NCI-H1048 (cell line): ENCODE measurements at places on chromosomes 2 and 18.

GRCh38 chr2:70133127-70133452 is 45.8 kb downstream of the PCBP1 start:
- no peak for DNase-seq

GRCh38 chr2:54773838-54774237 is 50.4 kb downstream of the EML6 start:
- DNase-seq, result no peak

GRCh38 chr2:171991027-171991426 is 8.7 kb upstream of the METAP1D start:
- no peak for DNase-seq

DNA sequence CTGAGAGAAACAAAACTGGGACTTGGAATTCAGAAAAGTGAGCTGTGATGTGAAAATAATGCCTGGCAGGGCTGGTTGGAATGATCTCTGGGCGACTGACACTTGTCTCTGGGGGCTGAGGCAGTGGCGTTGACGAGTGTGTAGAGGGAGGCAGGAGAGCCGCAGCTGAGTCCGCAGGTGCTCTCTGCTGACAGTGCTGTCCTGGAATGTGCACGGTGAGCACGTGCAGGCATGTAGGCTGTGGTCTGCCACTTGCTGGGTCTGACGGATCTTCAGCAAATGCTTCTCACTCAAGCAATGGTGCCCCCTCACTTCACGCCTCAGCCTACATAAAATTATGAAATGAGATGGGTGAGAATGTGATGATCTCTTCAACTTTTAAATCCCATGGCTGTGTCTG is 38.5 kb upstream of the ATP9B start:
- no peak for DNase-seq

DNA sequence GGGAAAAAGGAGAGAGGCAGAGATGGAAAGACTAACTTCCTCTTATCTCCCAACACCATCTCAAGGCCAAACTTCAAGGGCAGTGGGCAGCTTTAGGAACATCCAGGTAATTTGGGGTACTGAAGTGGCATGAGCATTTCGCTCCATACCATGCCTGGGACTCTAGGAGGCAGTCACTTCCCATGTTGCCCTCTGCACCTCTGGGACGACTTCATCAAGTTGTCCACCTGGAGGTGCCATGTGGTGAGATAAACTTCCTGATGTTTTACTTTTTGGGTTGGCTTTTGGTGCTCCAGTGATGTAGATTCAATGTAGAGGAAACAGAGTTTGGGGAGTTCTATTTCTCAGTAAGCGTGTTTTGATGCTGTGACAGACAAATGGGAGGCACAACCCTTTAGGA is 56.3 kb upstream of the UPP2 start:
- no peak for DNase-seq

DNA sequence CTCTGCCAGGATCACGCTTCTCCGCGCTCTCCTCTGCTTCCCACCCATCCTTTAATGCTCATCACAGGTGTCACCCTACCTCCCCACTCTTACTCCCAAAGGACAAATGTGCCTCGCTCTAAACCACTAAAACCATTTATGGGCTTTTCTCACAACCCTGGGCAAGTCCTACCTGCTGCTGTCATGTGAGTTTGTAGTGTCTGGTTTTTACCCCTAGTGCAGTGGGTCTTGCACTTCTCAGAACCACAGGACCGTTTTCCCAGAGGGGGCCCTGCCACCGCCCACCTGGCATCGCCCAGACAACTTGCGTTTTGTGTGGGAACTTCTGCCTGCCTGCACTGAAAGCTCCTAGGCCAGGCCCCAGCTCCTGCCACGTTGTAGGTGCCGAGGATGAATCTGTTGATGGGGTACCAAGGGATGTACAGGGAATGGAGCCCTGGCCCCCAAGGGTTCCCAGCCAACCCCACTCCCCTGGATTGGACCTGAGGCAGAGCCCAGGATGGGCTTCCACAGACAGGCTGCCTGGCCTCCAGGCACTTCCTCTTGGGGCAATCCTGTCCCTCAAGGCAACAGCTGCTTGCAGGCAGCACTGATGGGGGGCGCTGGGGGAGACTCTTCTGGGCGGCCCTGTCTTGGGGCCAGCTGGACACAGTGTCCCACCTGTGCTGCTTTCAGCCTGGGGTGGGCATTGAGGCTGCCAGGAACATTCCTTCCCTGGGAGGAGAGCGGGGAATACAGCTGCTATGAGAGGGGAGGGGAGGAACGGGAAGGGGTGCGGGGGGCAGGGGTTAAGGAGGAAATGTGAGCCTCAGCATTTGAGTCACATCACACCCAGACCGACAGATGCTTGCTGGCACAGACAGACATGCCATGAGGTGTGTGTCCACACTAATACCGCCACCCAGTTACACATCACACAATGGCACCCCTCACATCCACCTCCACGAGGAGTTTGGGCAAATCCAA is 176.3 kb downstream of the ZFP36L2 start:
- DNase-seq, result no peak

GRCh38 chr2:214088536-214088935 is 322.3 kb upstream of the VWC2L start:
- no peak for DNase-seq
